ENCODE measurements at places on chromosomes 11 and 22.
A peak's percentile ranks its signal among the peaks of the same experiment; 100 is the strongest.

DNA sequence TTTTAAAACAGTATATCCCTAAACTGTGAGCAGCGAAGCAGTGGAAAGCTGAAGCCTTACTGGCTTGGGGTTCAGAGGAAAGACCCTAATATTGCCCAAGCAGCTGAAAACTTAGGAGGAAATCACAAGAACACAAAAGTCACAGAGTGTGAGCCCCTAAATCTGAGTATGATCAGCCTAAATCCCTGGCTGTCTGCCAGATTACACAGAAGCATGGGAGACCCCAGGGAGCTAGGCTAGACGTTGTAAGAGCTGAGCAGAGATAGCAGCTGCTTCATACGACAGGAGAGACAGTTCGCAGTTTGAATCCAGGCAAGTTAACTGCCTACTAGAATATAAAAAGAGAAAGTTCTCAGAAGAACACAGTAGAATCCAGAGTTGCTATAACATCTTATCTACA is 81.2 kb downstream of the PACS1 start:
- DNase-seq, result no peak

- no peak for DNase-seq
Measured at GRCh38 chr11:118154641-118155040, 2.0 kb upstream of the SCN4B start.

GRCh38 chr11:128304666-128305485 is 282.5 kb downstream of the ETS1 start:
- DNase-seq, result no peak

GRCh38 chr11:63564784-63565350 is 1.7 kb upstream of the PLAAT2 start:
- no peak for DNase-seq

DNA sequence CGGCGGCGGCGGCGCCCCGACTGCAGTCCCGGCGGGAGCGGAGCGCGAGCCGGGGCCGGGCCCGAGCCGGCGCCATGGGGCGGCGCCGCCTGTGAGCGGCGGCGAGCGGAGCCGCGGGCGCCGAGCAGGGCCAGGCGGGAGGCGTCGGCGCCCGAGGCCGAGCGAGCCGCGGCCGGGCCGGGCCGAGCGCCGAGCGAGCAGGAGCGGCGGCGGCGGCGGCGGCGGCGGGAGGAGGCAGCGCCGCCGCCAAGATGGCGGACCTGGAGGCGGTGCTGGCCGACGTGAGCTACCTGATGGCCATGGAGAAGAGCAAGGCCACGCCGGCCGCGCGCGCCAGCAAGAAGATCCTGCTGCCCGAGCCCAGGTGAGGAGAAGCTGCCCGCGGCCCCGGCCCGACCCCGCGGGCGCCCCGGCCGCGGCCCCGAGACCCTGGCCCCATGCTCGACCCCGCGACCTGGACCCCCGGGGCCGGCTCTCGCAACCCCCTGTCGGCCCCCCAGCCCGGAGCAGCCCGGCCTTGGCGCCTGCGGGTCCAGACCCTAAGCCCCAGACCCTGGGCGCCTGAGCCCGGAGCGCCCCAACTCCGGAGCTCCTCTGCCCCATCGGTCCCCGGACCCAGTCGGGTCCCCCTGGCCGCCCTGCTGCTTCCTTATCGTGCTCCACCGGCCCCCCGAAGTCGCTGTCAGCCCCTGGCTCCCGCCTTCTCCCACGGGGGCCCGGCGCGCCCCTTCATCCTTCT is at the start of gene GRK2:
GRK2 (plus strand) TSS at position 25 of the 739 bp plus-strand sequence; CDS start at position 252, 227 bp downstream.
- DNase-seq, result no peak

GRCh38 chr22:40525250-40525884 is 111.2 kb downstream of the MRTFA start:
- peak; percentile 51 for DNase-seq

All from tibial nerve (tissue), 4 donors.